NCI-H460 (cell line): ENCODE measurements at places on chromosomes 13 and 19.

DNA sequence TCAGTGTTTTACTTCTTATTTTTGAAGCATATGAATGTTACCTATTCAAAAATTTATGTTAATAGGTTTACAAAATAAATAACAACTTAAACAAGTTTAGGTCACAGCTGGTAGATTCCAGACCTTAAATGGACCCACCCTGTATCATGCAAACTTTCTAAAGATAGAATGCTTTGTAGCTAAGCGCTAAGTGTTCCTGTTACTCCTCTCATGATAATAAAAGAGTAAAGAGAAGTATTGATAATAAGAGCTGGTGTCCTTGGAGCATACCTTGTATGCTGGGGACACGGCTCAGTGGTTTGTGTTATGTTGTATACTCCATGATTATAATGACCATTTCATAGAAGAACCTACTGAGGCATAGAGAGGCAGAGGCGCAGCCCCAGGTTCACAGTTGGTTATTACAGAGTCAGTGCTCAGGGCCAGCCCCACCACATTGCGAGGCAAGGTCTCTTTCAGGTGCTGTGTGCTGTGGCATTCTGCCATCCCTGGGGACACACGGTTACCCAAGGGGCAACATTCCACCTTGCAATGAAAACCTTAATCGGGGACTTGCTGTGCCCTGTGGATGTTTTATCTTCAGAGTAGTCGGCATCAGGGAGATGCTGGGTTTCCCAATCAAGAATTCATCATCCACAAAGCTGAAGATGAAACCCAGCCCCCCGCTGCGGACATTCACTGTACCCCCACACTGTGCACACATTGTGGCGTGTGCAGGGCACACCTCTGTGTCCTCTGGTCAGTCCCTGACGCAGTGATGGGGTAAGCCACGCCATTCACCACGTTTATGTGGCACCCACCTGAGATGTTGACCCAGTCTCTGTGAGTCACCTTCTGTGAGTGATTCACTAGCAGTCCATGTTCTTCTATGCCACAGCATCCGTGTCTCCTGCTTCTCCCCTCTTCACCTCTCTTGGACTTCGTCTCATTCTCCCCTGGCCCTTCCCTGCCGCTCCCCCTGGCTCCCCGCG lies 186.7 kb downstream of the COL4A1 start:
- peak; percentile 36 for DNase-seq

DNA sequence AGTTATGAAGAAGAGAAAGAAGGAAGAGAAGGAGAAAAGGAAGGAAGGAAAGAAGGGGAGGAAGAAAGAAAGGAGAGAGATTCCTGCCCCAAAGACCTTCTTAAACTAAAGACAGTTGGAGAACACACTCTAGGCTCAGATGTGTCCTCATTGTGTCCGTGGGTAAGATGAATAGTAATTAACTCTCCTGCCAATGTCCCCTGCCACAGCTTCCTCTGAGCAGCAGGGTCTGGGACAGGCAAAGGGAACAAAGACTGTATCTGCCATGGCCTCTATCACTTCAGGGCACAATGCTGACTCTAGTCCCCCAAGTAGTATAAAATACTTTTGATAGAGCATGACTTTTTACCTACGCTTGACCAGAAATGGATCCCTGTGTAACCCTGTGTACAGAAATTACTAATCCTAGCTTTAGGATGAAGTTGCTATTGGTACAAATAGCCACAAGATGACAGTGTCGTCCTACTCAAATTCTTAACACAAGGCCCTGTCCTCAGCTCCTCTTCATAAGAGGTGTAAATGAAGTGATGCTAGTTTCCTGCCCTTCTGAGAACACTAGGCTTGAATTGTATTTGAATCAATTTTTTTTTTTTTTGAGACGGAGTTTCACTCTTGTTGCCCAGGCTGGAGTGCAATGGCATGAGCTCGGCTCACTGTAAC lies 186.2 kb upstream of the GPR12 start:
- peak; percentile 58 for DNase-seq

DNA sequence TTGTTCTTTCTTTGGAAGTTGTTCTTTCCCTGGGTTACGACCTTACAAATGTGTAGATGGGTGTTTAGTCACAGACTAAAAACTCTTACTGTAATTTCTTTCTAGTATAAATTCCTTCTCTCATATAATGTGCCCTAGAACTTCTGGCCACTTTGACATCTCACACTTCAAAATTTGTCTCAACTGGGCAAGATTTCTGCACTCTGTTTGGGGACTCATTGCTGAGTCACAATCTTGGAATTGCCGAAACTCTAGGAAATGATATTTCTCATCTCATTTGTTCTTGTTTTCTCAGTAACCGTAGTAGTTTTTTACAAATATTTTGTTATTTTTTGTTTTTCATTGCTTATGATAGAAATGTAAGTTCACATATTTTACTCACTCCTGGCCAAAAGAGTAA lies 2523.2 kb upstream of the PCDH20 start:
- no peak for DNase-seq

- no peak for DNase-seq
Observed at GRCh38 chr19:42297039-42297438, 4.9 kb upstream of the PRR19 start.
